ENCODE measurements at places on chromosomes 12 and 14.
A peak's percentile ranks its signal among the peaks of the same experiment; 100 is the strongest.

DNA sequence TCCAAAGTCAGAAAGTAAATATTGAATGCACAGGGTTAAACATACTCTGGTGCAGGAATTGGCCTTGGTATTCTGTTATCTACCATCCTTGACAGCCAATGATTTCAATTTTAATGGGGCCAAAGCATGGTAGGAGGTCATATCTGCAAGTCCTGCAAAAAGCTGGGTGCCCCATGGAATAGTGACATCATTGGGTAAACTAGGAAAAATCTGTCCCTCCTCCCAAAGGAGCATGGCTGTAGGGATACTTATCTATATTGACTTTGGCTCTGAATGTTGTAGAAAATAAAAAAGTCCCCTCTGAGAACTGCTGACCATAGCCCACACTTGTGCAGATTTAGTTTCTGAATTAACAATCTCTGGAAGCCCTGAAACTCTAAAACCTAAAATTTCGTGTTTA lies 403.2 kb upstream of the SEL1L start:
- no peak for DNase-seq

GRCh38 chr12:95859344-95859816 lies 628 bp downstream of the SNRPF start:
- no peak for DNase-seq

DNA sequence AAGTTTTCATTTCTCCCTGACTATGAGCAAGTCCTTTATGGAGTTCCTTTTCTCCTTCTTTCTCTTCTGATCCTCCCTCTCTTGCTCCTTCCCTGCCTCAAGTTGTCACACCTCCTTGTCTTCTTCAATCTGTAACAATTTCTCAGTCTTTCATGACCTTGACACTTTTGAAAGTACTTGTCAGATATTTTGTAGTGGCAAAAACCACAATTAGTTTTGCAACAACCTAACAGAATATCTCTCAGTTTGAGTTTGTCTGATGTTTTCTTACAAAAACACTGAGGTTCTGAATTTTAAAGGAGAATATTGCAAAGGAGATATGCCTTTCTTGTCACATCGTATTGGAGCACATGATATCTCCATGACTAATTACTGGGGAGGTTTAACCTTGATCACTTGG lies 4.1 kb upstream of the CRADD start:
- no peak for DNase-seq

DNA sequence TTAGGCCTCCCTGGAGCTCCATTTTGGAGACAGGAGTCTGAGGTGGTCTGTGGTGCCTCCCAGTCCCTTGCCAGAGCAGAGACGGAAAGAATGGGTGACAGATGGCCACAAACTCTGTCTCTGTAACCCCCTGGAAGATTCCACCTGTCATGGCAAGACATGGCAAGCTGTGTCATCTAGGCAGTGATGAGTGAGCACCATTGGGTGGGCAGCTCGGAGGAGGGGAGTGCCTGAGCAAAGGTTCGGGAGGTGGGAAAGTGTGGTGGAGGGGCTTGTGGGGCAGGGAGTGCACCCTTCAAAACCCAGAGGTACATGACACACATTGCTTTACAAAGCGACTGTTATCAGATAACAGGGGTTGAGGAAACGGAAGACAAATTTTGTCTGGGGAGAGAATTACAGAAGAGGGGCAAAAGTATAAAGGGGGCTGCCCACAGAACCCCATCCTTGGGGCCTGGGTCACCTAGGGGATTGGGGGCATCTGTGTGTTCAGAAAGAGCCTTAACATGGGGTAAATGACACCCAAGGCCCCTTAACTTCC lies 3.5 kb downstream of the RIN3 start:
- DNase-seq: no peak

- DNase-seq: no peak
Measured at GRCh38 chr12:1688086-1688710, 2.7 kb upstream of the ADIPOR2 start.

GRCh38 chr12:53200458-53201176 lies 6.4 kb downstream of the ITGB7 start:
- DNase-seq: no peak

DNA sequence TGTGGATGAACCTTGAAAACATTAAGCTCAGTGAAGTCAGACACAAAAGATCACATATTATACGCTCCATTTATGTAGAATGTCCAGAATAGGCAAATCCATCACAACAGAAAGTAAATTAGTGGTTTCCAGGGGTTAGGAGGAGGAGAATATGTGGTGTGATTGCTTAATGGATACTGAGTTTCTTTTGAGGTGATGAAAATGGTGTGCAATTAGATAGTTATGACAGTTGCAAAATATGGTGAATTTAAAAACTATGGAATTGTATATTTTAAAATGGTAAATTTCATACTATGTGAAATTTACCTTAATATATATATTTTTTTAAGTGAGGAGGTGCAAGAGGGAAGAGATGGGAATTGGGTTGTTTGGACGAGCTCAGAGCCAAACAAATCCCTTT lies 46.3 kb upstream of the KICS2 start:
- DNase-seq: no peak

DNA sequence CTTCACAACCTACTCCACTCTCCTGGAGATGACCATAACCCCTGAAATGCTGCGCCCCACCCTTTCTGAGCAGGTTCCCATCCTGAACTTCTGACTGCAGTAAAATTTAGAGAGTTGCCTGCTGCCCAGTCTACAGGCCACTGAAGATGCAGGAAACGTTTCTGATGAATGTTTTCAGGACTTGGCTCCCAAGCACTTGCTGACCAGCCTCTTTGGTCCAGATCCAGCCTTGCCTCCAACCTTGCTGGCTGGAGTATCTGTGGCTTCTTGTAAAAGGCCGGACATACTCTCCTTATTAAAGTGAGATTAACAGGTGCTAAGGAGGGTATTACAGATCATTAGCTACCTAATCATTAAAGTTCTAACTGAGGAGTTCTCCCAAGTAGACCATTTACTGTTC lies 70.3 kb upstream of the STXBP6 start:
- no peak for DNase-seq

DNA sequence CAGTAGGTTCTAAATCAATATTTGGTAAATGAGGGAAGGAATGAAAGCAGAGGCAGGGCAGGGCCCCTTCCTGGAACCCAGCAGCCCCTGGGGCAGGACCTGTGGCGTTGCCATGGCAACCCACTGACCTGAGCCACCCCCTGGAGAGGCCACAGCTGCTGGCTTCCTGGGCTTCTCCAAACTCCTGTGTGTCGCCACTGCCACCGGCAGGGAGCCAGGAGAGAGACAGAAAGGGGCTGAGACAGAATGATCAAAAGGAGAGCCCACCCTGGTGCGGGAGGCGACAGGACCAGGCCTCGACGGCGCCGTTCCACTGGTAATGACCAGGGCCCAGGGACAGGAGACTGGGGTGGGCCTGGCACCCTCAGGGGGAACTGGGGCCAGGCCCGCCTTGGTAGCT lies 18.2 kb downstream of the RFX4 start:
- DNase-seq: no peak

GRCh38 chr12:23025372-23026016 lies 400.5 kb downstream of the ETNK1 start:
- no peak for DNase-seq

- DNase-seq: peak; percentile 78
Measured at GRCh38 chr12:124466216-124467128, 100.9 kb downstream of the NCOR2 start.

DNA sequence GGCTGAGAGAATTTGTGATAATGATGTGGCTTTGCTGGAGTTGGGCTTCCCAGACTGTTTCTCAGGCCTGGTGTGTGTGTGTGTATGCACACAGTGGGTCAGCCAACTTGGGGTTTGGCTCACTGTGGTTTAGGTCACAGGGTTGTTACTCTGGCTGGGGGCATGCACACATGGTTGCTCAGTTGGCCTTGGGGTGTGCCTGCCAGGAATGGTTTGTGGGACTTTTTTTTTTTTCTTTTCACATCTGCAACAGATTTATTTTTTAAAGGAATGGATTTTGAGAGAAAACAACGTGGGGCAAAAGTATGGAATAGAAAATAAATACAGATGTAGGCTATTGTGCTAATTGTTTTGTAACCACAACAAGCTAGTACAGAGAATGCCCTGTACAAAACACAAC lies 25.0 kb upstream of the GTF2A1 start:
- no peak for DNase-seq

- DNase-seq: no peak
Measured at GRCh38 chr14:33465846-33466700, 484.8 kb downstream of the EGLN3 start.

DNA sequence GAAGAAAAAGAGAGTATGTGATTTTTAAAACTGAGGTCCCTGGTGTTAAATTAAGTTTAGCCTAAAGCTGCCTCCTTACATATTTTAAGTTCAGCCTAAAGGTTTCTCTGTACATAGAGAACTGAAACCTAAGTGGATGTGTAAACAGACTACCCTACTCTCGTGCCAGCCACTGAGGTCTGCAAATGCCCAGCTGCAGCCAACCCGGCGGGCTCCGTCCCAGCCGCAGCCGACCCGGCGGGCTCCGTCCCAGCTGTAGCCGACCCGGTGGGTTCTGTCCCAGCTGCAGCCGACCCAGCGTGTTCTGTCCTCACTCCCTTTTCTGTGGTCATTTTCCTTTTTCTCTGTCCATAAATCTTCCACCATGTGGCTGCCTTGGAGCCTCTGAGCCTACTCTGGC lies 97.2 kb upstream of the SFSWAP start:
- no peak for DNase-seq

DNA sequence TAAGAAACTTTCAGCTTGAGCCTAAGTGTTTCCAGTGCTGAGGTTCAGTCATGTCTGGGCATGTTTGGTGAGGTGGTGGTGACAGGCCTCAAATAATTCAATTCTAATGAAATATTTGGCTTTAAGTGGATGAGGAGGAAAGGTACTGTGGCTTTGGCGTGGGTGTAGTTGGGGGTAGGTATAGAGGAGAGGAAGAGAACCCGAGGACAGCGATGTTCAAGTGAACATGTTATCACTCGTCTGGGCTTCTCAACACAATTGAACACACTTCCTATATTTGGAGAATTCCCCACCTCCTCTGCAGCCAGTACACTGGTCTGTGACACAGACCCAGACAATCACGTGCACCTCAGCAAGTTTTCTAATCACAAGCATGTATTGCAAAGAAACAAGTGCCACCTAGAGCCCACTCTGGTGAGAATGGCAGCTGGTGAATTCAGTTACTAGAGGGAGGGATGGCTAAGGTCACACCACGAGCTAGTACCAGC lies 53.0 kb downstream of the IFNG-AS1 start:
- DNase-seq: peak; percentile 28

DNA sequence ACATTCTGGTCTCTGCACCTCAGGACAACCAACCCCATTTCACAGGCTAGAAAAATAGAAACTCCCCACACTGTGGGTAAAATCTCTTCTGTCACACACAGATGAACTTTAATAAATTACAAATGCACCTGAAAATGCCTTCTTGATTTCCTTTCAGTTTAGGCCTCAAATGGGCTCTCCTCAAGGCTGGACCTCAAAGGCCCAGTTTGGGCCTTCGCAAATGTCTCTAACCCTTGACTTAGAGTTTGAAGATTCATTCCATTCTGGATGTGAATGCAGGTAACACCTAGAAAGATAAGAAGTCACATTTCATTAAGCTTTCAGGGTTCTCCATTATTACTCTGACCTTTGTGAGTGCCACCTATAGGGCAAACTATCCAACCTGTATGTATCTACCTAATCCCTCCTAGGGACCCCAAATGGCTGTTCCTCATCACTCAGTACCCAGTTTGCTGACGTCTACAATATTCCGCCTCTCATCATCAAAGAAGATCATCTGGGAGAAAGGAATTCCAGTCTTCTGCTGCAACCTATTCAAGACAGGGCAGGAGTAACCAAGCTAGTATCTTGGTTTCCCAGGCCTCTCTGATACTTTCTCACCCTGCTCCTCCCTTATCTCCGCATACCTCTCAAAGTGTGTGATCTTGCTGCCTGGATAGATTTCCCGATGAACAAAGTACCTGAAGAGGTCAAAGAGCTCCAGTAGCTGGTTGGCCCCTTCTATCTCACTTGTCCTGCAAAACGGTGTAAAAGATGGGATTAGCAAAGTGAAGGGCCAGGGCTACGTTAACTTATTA lies 776 bp upstream of the CHMP4A start:
- DNase-seq: no peak

GRCh38 chr14:94517248-94517640 lies 8.0 kb upstream of the SERPINA12 start:
- DNase-seq: no peak

GRCh38 chr14:60753264-60754119 lies 18.9 kb downstream of the MNAT1 start:
- no peak for DNase-seq

DNA sequence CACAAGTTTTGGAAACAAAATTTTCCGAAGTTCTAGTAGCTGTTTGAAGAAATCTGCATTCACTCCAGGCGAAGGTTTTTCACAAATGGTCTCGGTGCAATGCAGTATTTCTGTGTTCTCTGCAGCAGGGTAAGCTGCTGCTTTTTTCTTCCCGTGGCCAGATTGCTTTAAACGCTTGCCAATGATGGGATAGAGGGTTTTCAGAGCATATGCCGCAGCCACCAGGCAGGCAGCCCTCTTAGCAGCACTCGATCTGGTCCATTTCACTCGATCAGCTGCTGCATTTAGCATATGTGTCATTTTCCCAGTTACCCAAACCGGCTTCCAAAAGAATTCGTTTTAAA lies 315 bp downstream of the ABCD2 start:
- no peak for DNase-seq

- no peak for DNase-seq
Measured at GRCh38 chr12:47992776-47993175, 11.5 kb downstream of the COL2A1 start.

GRCh38 chr14:77306851-77307496 lies 13.7 kb downstream of the POMT2 start:
- DNase-seq: no peak
